A172 (cell line): ENCODE measurements at places on chromosomes 7 and 10. TPM values are rescaled to one million over a fixed set of nuclear protein-coding genes. Genes with fewer than 3 reads are reported as not detected.

OPN4 gene
- total RNA-seq = 0.31 TPM in 1 of 2 replicates, not detected in the other

SLC29A4 gene
- 20.9 and 23.1 TPM in 2 replicates for total RNA-seq

ASNS gene
- 19.8 and 24.0 TPM in 2 replicates for total RNA-seq

TMEM26 gene
- not detected in 2 replicates for total RNA-seq

GPR26 gene
- not detected in 2 replicates for total RNA-seq

HTR7 gene
- total RNA-seq = 0.12 and 0.31 TPM in 2 replicates

DNA sequence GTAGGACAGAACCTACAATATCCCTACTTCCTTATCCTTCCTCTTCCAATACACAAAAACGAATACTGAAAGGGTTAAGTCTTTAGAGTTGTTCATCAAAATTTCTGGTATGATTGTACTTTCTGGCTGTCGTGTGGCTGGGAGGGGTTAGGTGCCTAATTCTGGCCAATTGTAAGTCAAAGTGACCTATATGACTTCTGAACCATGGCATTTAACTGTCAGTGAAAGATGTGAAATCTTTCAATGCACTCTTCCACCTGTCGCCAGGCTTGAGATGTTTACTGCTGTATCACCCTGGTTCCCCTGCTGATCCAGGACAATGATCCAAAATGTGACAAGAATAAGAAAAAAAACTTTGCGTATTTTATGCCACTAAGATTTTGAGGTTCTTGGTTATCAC is 20.8 kb downstream of the EPC1 start:
- DNase-seq = no peak

DNA sequence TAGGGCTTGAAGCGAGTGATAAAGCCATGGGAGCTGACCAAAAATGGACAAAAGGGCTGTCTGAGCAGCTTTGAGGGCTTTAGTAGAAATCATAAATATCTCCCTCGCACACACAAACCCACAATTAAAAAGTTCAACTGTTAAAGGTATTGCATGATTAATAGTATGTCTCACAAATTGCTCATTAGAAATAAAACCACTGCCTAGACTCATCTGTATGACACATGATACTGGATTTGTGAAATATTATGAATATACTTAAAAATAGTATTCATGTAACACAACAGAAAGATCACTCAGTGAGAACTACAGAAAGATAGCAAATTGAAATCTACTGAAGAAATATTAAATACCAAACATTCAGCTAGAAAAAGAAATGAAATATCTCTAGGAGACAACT is 11.9 kb upstream of the PTPN12 start:
- no peak for DNase-seq

GRCh38 chr7:155973451-155973997 is 161.3 kb upstream of the SHH start:
- no peak for DNase-seq

DNA sequence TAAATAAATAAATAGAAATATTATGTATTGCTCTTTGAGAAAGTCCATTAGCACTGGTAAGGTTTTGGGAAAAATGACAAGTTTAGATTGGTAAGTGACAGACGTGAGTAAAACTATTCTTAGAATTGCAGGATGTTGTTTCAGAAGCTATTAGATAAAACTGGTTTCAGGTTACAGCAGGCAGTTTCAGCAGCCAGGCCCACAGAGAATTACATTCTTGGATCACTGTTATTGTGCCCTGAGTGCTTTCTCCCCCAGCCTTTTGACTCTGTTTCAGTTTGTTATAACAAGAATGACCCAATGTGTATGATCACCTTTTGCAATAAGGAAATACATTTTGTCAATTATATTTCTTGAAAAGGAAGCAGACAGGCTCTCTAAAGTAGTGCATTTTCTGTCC is 86.5 kb downstream of the DKK1 start:
- no peak for DNase-seq

DNA sequence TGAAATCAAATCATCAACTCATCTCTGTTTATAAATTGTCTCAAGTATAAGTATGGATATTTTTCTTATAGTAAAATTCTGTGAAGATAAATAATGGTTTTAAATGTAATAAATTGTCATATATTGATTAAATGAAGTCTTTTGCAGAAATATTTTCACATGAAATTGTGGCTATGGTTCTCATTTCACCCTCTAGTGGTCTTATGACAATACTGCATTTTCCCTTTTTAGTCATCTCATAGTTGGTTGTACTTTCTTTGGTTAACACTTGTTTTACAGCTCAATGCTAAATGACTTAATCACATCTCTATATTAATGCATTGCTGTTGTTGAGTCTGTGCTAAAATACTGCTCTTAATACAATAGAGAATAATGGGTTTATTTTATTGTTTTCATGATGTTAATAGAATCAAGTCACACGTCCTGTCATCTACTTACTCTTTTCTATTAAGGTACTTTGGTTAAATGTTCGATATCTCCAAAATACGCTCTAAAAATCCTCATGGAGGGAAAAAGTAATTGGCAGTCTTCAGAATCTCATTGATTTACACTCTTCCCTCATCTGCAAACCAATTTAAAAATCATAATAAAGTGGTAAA is 38.0 kb upstream of the CACNA2D1 start:
- DNase-seq = peak; percentile 14

GRCh38 chr7:68317476-68317875 is 1280.8 kb upstream of the AUTS2 start:
- DNase-seq = no peak

GRCh38 chr7:18468795-18469194 is 26.8 kb upstream of the HDAC9 start:
- no peak for DNase-seq

- no peak for DNase-seq
These were observed 103.6 kb downstream of the ELMO1 start for GRCh38 chr7:37344886-37345579.

GRCh38 chr7:90579181-90579688 is 16.9 kb upstream of the CDK14 start:
- DNase-seq = peak; percentile 90

DNA sequence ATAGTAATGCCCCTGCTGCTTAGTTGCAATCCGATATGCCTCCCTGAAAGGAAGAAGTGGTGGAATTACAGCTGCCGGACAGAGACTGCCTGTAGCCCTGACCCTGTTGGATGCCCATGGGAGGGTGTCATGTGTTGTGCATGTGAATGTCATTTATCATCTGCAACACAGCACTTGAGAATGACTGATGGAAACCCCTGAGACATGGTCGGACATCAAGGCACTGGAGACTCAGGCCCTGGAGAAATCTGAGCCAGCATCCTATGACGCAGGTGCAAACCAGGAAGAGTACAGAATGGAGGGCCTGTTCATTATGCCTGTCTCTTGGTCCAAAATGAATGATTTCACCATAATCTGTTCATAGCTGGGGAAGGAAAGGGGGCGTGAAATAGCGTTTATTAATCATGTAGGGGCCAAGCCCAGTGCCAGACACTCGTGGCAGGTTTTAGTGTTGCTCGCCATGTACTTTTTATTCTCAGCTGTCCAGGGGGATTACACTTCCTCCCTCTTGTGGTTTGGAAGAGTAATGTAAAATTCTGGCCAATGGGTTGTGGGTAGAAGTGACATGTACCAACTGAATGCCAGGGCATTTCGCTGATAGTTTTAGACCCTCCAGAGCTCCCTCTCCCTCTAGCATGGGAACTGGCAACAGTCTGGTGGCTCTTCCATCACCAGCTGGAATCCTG is 23.0 kb upstream of the LEP start:
- no peak for DNase-seq

DNA sequence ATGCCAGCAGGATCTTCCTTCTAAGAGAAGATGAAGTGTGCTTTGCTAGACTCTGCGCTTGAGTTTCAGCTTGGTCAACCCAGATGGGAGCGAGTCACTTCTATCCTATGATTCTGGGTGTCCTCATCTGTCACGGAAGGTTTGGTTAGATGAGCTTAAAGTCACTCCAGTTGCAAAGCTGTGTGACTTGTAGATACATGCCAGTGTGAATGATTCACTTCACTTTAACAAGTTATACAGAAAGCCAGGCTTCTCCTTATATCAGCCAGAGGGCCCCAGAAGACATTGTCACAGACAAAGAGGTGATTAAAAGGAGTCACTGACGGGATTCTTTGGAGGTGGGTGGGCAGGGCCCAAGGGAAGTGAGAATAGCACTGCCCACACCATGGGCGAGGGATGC is 122.6 kb upstream of the PFKP start:
- DNase-seq = no peak

- no peak for DNase-seq
These were observed 55.4 kb upstream of the PRSS1 start for GRCh38 chr7:142693911-142694310.

- DNase-seq = no peak
These were observed at the start of gene GJC3 for GRCh38 chr7:99928994-99929729. Gene GJC3 (minus strand): TSS chr7:99929620. CDS start chr7:99929620, 0 bp downstream.

GRCh38 chr7:74523015-74523414 is 69.3 kb downstream of the GTF2IRD1 start:
- DNase-seq = no peak

DNA sequence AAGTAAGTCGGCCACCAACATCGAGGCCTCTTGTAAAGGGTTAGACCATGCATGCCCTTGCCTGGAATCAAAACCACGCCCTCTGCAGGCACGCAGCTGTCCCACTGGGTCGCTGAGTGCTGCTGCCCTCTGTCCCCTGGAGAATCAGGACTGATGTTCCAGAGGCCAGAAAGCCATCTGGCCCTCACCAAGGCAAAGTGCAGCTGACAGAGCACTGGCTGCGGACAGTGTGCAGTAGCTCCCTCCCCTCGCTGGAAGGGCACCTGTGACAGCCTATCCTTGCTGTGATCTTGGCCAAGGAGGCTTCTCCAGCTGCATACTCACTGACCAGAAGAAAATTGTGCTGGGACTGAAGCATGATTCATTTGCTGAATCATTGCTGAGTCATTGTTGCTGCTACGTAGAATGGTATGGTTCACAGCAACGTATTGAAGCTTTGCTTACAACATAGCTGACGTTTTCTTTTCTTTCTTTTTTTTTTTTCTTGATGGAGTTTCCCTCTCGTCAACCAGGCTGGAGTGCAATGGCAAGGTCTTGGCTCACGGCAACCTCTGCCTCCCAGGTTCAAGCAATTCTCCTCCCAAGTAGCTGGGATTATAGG is 30.4 kb downstream of the DDC start:
- DNase-seq = peak; percentile 100

DNA sequence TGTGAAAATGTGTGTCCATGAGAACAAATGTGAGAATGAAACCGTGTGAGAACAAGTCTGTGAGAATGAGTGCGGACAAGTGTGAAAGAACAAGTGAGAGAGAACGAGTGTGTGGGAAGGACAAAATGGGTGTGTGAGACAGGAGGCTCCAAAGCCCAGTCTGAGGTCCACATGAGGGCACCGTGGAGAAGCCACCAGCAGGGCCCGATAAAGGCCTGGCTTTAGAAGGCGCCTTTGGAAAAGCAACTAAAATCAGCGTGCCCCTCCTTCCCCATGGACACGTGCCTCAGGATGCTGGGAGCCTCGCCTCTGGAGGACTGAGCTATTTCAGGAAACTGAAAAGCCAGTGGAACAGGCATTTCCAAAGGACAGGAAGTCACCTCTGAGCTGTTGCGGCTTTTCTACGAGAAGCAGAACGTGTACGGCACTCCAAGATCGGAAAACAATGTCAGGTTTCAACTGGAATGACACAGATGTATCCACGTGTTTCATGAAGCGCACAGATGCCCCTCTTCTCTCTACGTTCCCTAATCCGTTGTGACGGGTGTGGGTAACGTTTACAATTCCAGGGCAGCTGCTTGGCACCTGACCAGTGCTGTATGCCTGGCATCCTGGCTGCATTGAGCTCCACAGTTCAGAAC is 46.4 kb downstream of the ESYT2 start:
- DNase-seq = peak; percentile 64

DNA sequence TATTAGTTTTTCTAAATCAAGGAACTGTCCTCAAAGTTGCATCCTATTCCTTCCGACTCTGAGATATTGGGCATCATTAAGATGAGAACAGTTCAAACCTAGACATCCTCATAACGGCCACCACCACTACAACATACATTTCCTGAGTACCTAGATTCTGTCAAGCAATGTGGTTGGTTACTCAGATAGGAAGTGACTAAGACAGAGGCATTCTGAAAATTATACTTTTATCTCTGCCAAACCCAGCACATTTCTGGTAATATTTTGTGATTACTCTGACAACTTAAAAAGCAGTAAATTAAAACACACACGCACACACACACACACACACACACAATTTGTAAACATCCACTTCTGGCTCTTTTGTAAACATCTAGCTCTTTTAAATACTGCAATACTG is 291.2 kb upstream of the MEOX2 start:
- DNase-seq = peak; percentile 80

- DNase-seq = no peak
These were observed 520 bp downstream of the CPA5 start for GRCh38 chr7:130345136-130345535.

- no peak for DNase-seq
These were observed 45.2 kb downstream of the EZH2 start for GRCh38 chr7:148838905-148839304.

- DNase-seq = no peak
These were observed 250.4 kb upstream of the FZD8 start for GRCh38 chr10:35892526-35892925.

DNA sequence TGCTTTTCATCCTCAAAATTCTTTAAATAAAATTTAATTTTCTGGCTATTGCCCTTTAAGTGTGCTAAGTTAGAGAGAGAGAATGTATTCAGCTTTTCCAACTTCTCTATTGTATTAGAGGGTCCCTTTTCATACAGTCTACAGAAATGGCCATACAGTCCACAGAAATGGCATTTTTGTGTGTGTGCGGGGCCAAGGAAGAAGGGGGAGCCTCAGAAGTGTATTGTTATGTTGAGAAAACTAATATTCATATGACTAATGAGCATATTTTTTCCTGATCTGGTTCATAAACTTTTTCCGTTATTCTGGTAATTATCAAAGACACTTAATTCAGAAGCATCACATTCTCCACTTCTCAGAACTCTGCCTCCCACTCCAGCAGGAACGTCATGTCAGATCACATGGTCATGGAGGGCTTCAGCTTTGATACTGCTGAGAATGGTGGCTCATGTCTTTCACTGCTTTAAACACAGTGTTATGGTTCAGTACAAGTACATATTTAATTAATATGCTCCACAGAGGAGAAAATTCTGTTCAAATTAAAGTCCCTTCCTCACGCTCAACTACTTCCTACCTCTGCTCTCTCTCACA is 37.1 kb downstream of the ELMO1 start:
- DNase-seq = no peak

DNA sequence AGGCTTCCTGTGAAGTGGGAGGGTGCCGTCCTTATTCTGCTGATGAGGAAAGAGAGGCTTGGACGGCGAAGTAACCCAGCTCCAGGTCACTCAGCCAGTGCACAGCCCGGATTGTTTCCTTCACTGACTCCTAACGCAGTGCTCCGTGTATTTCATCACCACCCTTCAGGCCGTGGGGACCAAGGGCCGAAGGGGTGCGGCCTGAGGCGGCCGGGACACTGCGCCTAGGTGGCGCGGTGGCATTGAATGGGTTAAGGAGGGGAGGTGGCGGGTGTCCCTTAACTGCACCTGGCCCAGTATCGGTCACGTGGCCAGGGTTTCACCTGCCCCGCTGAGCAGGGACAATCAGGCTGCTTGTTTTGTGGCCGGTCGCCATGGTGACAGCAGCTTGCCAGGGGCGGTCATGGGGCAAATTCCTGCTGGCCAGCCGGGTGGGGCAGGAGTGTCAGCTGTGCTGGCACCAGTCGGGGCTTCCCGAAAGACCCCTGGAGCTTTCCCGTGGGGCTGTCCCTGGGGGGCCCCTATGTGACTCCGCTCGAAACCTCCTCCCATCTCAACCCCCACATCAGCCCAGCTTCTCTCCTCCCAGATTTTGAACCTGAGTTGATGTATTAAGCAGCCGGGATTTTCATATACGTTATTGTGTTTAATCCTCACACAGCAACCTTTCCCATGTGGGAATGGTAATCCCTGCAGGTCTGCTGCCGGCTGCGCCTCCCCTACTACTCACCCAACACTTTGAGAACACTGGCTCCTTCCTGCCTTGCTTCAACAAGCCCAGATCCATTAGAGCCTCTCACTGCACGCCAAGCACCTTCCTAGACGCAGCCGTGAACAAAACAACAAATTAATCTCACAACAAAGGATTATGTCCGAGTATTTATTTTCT is 4.4 kb upstream of the ABHD11 start:
- peak; percentile 56 for DNase-seq
